ENCODE measurements at places on chromosomes 12 and 14. TPM values are rescaled to one million over a fixed set of nuclear protein-coding genes. Genes with fewer than 3 reads are reported as not detected.

Gene WBP11
- 44.7 TPM for total RNA-seq

Gene TPPP2
- total RNA-seq: not detected

Gene PIANP
- total RNA-seq: 10.7 TPM

Gene OR4K5
- not detected for total RNA-seq

Gene CACNA1C
- total RNA-seq: 70.4 TPM

Gene KRT8
- total RNA-seq: 102 TPM

Gene FAM181A
- total RNA-seq: not detected

Measured in aorta (tissue), 5 donors.